ENCODE measurements at places on chromosomes 7 and 10. TPM values are rescaled to one million over a fixed set of nuclear protein-coding genes. Genes with fewer than 3 reads are reported as not detected.
A peak's percentile ranks its signal among the peaks of the same experiment; 100 is the strongest.

The KCNIP2 gene
- 2.6 TPM for total RNA-seq

The TLX1 gene
- not detected for total RNA-seq

The EBF3 gene
- not detected for total RNA-seq

The TMEM236 gene
- total RNA-seq, result 0.37 TPM

GRCh38 chr7:71937840-71938371, 474.2 kb downstream of the CALN1 start:
- no peak for DNase-seq
- H3K27ac ChIP-seq, result no peak overlapping the region
- no peaks in the 10 kb centered on the region for H3K27me3 ChIP-seq
- H3K4me3 ChIP-seq, result no peak overlapping the region

The COX15 gene
- total RNA-seq, result 50.7 TPM

- no peaks in the 10 kb centered on the region for H3K36me3 ChIP-seq
- no peak overlapping the region for H3K4me3 ChIP-seq
- no peaks in the 10 kb centered on the region for H3K27me3 ChIP-seq
- no peaks in the 10 kb centered on the region for H3K4me1 ChIP-seq
Observed at GRCh38 chr7:140494867-140495266, 15.6 kb upstream of the MKRN1 start.

- no peak overlapping the region for H3K4me3 ChIP-seq
- peak; percentile 86 for DNase-seq
- H3K27ac ChIP-seq, result no peak overlapping the region
- peaks cover 31% of the 10 kb centered on the region for H3K4me1 ChIP-seq
Observed at GRCh38 chr7:5704534-5704922, 76.9 kb downstream of the RNF216 start.

DNA sequence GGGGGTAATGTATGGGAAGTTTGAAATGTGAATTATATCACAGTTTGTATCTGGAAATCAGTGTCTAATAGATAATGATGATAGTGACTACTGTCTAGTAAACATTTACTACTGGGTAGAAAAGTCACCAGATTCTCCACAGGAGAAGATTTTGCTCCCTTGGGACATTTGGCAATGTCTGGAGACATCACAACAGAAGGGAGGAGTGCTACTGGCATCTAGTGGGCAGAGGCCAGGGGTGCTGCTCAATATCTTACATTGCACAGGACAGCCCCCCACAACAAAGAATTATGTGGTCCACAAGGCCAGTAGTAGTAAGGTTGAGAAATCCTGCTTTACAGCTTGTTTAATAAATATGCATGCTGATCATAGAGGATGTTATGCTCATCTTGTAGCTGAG, 92.3 kb upstream of the PRPS1L1 start:
- DNase-seq, result peak; percentile 35
- no peak overlapping the region for H3K27ac ChIP-seq
- H3K36me3 ChIP-seq, result no peaks in the 10 kb centered on the region
- H3K27me3 ChIP-seq, result no peaks in the 10 kb centered on the region

- DNase-seq, result peak; percentile 44
- H3K4me1 ChIP-seq, result no peaks in the 10 kb centered on the region
- H3K4me3 ChIP-seq, result no peak overlapping the region
- peaks cover 43% of the 10 kb centered on the region for H3K27me3 ChIP-seq
Observed at GRCh38 chr7:114554781-114555537, 140.3 kb downstream of the FOXP2 start.

DNA sequence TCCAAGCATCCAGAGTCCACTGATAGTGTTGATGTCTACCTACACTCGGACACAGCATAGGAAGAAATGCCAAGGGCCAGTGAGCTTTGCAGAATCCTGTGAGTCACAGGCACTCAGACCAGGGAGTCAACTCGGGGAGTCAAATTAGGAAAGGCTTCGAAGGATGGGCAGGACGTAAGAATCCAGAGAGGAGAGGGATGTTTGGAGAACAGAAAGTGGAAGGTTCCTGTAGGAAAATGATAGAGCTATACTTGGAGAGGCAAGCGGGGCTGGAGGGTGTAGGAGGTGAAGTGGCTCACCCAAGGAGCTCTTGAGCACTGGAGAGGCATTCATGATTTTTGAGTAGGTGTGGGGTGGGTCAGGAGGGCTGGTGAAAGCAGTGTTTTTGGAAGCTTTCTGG, 3.0 kb downstream of the ZYX start:
- no peaks in the 10 kb centered on the region for H3K27me3 ChIP-seq
- peak; percentile 49 for DNase-seq
- H3K27ac ChIP-seq, result no peak overlapping the region
- H3K36me3 ChIP-seq, result peaks cover 24% of the 10 kb centered on the region

DNA sequence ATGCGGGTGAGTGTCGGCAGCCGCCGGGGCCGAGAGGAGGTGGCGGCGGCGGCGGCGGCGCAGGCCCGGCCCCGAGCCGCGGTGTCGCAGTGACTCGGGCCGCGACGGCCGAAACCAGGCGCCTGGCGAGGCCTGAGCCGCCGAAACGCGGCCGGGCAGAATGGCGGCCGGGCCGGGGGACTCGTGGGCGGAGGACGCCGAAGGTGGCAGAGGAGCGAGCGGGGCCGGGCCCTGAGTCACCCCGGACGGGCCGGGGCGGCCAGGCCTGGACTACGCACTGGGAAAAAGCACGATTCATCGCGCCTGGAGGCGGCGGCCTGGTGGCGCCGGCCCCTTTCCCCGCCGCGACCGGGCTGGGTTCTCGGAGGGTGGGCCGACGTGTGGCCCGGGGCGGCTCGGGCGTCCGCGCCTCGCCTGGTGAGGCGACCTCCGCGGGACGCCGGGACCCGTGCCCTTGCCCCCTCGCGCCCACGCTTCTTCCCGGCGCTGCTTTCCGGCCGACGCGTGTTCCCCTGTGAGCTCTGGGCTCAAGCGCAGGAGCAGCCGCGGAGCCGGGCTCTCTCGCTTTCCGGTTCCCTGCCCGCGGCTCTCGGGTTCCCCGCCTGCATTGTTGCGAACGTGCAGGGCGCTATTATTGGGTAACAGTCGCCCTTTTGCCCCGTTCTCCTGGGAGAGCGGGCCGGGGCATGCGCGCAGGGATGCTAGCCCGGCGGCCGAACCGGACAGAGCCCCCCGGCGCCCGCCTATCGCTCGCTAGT, 500 bp downstream of the CUL1 start:
- no peaks in the 10 kb centered on the region for H3K36me3 ChIP-seq
- no peaks in the 10 kb centered on the region for H3K27me3 ChIP-seq
- peak; percentile 45 for DNase-seq
- peaks cover 46% of the 10 kb centered on the region for H3K4me1 ChIP-seq
- H3K27ac ChIP-seq, result peak overlapping the region; percentile 71

The TUBAL3 gene
- total RNA-seq, result 0.22 TPM

- no peak overlapping the region for H3K4me3 ChIP-seq
- peaks cover 4% of the 10 kb centered on the region for H3K36me3 ChIP-seq
- H3K27me3 ChIP-seq, result no peaks in the 10 kb centered on the region
- H3K27ac ChIP-seq, result peak overlapping the region; percentile 72
Observed at GRCh38 chr7:135253851-135254771, 20.5 kb downstream of the STRA8 start.

The OR2A1 gene
- total RNA-seq, result not detected

The ANKRD61 gene
- total RNA-seq, result 0.42 TPM

The CCDC146 gene
- 2.7 TPM for total RNA-seq

- no peak overlapping the region for H3K27ac ChIP-seq
- H3K27me3 ChIP-seq, result peaks cover 78% of the 10 kb centered on the region
- no peak for DNase-seq
- no peaks in the 10 kb centered on the region for H3K4me1 ChIP-seq
- H3K36me3 ChIP-seq, result no peaks in the 10 kb centered on the region
Observed at GRCh38 chr7:90320418-90320800, 695 bp downstream of the FAM237B start.

DNA sequence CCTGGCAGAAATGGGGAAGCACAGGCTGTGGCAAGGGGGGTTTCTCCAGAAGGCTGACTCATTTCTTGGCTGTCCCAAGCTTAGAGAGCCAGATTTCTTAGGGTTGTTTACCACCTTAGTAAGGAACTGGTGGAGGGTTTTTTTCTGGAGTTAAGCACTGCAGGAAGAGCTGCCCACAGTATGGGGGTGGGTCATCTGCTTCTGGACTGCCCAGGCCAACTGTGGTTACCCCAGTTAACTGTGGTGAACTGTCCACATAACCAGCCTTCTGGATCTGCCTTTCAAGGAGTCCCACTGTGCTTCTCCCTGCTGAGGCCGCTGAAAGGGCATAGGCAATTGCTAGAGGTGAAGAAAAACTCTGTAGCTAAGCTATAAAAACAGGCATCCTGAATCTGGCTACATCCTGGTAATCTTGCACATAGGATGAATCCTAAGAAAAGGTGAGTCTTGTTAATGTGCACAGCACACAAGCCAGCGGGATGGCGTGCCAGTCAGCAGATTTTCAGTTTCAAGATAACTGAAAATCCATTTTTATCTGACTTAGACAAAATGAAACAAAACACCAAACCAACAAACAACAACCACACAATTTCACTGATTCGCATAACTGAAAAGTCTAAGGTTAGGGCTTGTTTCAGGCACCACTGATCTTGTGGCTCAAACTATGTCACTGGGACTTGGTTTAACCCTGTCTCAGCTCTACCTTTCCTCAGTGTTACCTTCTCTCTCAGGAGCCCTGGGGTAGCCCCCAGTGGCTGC, 21.6 kb upstream of the TSPAN33 start:
- peaks cover 17% of the 10 kb centered on the region for H3K27me3 ChIP-seq
- H3K27ac ChIP-seq, result no peak overlapping the region
- no peaks in the 10 kb centered on the region for H3K36me3 ChIP-seq
- no peaks in the 10 kb centered on the region for H3K4me1 ChIP-seq

DNA sequence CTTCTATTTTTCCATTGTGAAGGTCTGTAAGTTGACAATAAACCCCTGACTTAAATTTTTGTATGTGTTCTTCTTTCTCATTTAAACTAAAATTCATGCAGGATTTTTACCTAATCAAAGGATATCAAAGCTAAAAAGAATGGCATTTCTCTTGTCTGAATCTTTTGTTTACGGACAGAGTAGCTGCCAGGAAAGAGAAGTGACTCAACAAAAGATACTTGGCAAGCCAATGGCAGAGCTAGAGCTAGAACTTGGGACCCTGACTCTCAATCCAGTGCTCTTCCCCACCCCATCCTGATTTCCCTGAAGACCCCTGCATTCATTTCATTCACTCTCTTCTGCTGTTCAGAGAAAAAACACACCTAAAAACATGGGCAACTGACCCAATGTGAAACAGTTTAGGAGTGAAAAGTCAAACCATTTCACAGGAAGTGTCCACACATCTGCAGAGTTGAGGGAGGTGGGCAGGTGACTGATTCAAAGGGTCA, 40.2 kb upstream of the PDLIM1 start:
- no peak overlapping the region for H3K4me3 ChIP-seq
- peaks cover 18% of the 10 kb centered on the region for H3K4me1 ChIP-seq
- H3K27ac ChIP-seq, result no peak overlapping the region
- no peak for DNase-seq
- no peaks in the 10 kb centered on the region for H3K36me3 ChIP-seq
- no peaks in the 10 kb centered on the region for H3K27me3 ChIP-seq

DNA sequence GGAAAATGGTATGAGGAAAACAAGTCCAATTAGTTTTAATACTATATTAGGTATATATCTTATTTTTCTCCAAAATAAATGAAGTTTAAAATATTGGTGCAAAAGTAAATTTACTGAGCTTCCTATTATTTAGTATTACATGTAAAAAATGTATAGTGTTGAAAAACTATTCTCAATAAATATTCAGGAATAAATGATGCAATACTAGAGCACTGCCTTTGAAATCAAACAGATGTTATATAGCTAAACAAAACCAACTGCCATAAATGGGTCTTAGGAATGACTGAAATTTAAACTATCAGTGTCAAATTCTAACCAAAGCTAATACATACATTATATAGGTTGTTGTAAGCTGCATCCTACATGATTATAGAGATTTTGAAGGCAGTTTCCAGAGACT, 1434.0 kb upstream of the LRRTM3 start:
- H3K4me1 ChIP-seq, result no peaks in the 10 kb centered on the region
- H3K4me3 ChIP-seq, result no peak overlapping the region
- H3K27ac ChIP-seq, result no peak overlapping the region
- H3K36me3 ChIP-seq, result no peaks in the 10 kb centered on the region
- no peak for DNase-seq

DNA sequence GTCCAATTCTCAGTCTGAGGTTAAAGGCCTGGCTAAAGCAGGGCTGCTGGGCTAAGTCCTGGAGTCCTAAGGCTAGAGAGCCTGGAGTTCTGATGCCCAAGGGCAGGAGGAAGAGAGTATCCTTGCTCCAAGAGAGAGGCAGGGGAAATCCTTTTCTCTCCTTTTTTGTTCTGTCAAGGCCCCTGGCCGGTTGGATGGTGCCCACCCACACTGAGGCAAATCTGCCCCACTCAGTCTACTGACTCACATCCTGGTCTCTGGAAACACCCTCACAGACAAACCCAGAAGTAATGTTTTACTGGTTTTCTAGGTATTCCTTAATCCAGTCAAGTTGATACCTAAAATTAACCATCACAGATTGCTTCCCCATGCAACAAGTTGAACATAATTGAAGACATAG, 23.0 kb downstream of the ZNF518A start:
- no peaks in the 10 kb centered on the region for H3K27me3 ChIP-seq
- no peak overlapping the region for H3K27ac ChIP-seq
- no peak overlapping the region for H3K4me3 ChIP-seq
- H3K36me3 ChIP-seq, result peaks cover 67% of the 10 kb centered on the region

GRCh38 chr7:134654104-134654775, 7.6 kb downstream of the BPGM start:
- H3K27me3 ChIP-seq, result no peaks in the 10 kb centered on the region
- H3K27ac ChIP-seq, result peak overlapping the region; percentile 5
- DNase-seq, result no peak
- H3K36me3 ChIP-seq, result no peaks in the 10 kb centered on the region
- peaks cover 12% of the 10 kb centered on the region for H3K4me1 ChIP-seq

The INMT gene
- not detected for total RNA-seq

DNA sequence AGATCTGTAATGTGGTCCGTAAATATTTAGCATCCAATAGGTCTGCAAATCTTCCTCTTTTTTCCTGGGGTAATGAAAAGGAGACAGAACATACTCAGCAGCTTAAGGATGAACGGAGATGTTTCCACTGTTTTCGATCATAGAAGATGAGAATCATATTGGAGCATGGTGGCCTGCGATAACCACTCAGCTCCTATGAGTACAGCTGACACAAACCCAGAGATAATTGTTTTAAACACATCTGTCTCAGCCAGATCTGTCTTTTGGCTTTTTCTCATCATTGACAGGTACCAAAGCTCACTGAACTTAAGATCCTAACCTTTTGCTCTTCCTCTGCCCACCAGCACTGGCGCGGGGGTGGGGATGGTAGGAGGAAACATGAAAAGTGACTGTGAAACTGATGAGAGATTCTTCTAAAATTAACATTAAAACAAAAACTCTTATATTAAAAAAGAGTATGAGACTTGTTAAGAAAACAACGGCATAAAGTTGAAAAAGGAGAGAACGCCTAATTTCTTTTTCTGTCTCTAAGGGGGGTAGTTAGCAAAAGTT, 71.0 kb downstream of the SVOPL start:
- no peak overlapping the region for H3K27ac ChIP-seq
- DNase-seq, result no peak
- no peaks in the 10 kb centered on the region for H3K27me3 ChIP-seq
- H3K4me1 ChIP-seq, result peaks cover 5% of the 10 kb centered on the region
- H3K4me3 ChIP-seq, result no peak overlapping the region
